ENCODE measurements at places on chromosomes 5 and 9. TPM values are rescaled to one million over a fixed set of nuclear protein-coding genes. Genes with fewer than 3 reads are reported as not detected.

Gene GPX3
- not detected for total RNA-seq

Gene F2RL2
- total RNA-seq: 0.59 TPM

Gene GNG10
- total RNA-seq: 140 TPM

Gene HSD17B4
- 150 TPM for total RNA-seq

Gene PNPLA7
- 0.36 TPM for total RNA-seq

Gene DND1
- 1.5 TPM for total RNA-seq

Gene GMCL2
- not detected for total RNA-seq

Gene FBN2
- total RNA-seq: 11.8 TPM

Gene SLC6A3
- not detected for total RNA-seq

Gene C5
- 11.5 TPM for total RNA-seq

Gene HRCT1
- total RNA-seq: not detected

Gene WDR38
- total RNA-seq: not detected

Gene NUTM2F
- not detected for total RNA-seq

Gene G3BP1
- 395 TPM for total RNA-seq

Gene CTXN3
- not detected for total RNA-seq

Gene PDCD1LG2
- total RNA-seq: 1.1 TPM

Gene GFPT2
- 50.5 TPM for total RNA-seq

Gene GABRA1
- not detected for total RNA-seq

Gene IL33
- total RNA-seq: not detected

Gene IFNK
- not detected for total RNA-seq

Gene ZSWIM6
- total RNA-seq: 5.9 TPM

Gene LTC4S
- total RNA-seq: 13.4 TPM

Gene BHMT
- not detected for total RNA-seq

Gene CCDC107
- total RNA-seq: 5.7 TPM

Gene BARX1
- total RNA-seq: not detected

Gene SMIM33
- not detected for total RNA-seq

Gene TICAM2
- total RNA-seq: 11.1 TPM

Gene DUSP1
- total RNA-seq: 58.2 TPM

Gene PCDHGA7
- 0.69 TPM for total RNA-seq

Gene GRIN3A
- not detected for total RNA-seq

Gene PLPP7
- 1.0 TPM for total RNA-seq

Gene ZNG1F
- 5.7 TPM for total RNA-seq

Gene HACD4
- not detected for total RNA-seq

Gene HMHB1
- not detected for total RNA-seq

Measured in A172 (cell line).